ENCODE measurements at places on chromosomes 16 and 17. TPM values are rescaled to one million over a fixed set of nuclear protein-coding genes. Genes with fewer than 3 reads are reported as not detected.
A peak's percentile ranks its signal among the peaks of the same experiment; 100 is the strongest.

GRCh38 chr17:68863091-68863652, 92.0 kb downstream of the ABCA8 start:
- DNase-seq: no peak

DNA sequence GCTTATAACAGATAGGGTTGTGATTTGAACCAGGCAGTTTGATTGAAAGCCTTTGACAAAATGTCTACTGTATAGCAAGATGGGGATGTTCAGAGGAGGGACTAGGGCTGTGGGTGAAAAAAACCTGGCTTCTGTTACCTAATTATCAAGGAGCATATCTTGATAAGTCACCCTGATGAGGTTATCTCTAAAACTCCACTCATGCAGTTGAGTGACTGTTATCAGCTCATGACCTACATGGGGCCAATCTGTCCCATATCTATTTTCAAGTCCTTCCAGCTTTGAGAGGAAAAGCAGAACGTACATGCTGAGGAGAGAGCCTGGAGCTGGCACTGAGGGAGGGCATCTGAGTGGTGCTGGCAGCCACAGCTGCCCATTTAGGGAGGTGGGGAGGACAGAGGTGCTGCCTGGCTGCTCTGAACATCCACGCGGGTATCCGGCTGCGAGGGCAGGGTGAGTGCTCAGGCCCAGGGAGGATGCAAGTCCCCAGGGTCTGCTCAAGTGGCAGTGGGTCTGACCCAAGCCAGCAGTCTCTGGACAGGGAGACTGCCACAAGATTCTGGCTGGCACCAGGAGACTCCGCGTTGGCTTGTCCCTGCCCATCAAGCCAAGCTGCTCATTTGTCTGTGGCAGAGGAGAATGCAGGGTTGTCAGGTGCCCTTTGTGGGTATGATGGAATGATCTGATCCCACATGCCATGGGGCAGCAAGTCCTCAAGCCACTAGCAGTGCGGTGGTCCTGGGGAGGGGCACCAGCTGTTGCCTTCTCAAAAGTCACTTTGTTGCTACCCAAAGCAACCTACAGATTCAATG, 29.2 kb downstream of the ATPAF2 start:
- DNase-seq: no peak

DNA sequence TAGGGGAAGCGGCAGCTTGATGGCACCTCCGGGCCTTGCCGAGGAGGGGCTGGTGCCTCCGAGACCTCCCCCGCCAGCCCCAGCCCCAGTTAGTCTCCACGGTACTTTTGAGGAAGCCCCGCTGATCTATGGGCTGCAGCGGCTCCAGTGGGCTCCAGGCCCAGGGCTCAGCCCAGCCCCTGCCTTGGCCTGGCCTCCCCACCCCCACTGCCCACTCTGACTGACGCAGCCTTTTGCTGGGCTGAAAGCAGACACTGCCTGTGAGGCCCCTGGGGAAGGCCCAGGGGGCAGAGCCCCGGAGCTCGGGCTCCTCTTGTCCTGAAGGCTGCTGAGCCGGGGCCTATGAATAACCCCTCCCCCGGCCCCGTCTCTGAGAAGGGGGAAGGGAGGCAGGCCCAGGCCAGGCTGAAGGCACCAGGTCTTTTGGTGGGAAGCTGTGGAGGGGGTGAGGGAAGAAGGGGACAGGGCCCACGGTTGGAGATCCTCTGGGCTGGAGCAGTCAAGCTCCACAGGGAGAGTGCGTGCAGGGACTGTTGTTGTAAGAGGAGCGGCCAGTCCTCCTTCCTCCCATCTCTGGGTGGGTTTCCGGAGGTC, 7.5 kb upstream of the SMTNL2 start:
- no peak for DNase-seq

DNA sequence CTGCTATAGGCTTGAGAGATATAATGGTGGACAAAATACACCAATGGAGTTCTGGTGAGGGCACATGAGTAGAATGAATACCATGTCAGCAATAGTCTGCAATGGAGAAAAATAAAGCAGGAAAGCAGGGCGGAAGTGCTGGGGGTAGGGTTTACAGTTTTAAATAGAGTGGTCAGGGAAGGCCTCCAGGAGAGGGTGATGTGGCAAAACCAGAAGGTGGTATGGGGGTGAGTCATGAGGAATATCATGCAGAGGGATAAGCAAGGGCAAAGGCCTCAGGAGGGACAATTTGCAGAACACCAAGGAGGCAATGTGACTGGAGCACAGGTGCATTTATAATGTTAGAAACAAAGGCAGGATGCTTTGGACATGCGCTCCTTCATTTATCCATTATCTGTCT, 102.0 kb downstream of the ITFG1 start:
- no peak for DNase-seq

DNA sequence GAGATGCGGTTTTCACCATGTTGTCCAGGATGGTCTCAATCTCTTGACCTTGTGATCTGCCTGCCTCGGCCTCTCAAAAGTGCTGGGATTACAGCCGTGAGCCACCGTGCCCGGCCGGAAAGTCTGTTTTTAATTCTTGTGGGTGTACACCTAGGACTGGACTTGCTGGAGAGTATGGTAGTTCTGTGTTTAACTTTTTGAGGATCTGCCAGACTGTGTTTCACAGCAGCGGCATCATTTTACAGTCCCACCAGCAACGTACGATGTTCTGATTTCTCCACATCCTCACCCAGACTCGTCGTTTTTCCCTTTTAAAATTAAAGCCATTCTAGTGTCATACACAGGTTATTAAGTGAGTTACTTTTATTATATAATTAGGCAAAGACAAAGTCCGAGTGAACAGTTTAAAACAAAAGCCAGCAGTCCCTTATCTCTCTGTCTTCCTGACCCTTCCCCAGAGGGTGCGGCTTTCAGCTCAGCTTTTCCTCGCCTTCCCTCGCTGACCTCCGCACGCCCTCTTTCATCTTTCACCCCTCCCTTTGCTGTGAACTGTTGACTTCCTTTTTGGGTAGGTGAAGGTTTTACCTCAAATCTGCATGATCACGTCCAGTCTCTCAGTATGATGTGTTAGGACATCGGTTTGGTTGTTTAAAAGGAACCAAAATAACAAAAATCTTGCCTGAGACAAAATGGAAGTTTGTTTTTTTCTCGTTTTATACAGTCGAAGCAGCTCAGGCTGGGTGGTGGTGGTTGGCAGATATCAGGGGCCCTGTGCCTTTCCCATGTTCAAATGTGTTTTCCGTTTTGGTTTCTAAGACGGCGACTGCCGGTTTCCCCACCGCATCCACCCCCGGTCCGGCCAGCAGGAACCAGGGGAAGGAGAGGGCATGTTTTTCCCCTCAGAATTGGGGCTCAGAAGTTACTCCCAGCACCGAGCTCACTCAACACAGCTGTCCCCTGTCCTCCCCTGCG, 18.0 kb downstream of the FAM234A start:
- no peak for DNase-seq

DNA sequence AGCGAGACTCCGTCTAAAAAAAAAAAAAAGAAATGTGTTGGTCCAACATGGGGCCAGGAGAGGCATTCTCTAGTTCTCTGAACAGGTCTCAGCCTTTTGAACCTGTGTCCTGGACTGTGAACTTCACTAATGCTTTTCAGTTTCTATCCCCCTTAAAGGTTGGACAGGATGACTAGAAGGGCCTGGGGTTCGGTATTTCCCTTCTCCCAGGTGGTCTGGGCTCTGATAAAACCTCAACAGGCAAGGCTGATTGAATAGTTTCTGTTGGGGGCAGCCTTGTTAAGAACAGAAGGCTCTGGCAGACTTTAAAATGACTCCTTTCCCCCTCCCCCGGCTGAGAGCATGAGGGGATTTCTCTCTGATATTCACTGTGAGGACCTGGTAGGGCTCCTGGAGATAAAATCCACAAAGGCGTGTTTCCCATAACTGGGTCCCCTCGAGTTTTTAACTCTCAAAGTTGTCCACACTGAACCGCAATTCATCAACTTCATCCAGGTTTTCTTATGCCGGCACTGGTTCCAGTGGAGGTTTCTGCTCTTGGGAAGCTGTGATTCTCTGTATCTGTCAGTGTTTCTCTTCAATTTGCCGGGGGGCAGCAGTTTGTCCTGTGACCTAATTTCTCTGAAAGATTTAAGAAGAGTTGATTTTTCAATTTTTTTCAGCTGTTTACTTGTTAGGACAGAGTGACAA, 91.3 kb downstream of the METRNL start:
- DNase-seq: no peak

Gene UNC45B
- polyA plus RNA-seq: 0.27 TPM

DNA sequence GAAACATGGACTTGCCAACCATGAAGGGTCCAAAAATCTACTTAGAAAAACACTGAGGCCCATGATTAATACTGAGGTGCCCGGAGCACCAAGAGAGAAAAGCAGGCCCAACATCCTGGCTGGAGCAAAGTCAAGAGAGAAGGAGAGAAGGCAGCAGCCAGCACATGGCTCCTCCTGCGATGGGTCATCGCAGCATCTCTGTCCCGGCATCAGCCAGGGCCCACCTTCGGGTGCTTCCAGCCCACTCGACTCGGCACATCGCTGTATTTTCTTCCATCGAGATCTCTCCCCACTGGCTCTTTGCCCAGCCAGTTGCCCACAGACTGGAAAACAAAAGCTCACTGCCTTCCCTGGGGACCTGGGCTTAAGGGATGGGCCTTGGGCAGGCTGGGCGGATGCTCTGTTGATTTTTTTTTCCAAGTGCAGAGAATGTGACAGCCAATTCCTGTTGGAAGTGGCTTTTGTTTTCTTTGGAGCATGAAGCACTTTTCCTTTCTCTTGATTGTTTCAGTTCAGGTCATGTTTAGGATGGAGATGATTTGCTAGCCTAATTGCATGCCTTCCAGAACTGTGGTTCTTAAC, 58.1 kb downstream of the CYB5B start:
- peak; percentile 55 for DNase-seq

Gene KCNJ18
- polyA plus RNA-seq: not detected

Gene USP31
- 5.4 TPM for polyA plus RNA-seq

DNA sequence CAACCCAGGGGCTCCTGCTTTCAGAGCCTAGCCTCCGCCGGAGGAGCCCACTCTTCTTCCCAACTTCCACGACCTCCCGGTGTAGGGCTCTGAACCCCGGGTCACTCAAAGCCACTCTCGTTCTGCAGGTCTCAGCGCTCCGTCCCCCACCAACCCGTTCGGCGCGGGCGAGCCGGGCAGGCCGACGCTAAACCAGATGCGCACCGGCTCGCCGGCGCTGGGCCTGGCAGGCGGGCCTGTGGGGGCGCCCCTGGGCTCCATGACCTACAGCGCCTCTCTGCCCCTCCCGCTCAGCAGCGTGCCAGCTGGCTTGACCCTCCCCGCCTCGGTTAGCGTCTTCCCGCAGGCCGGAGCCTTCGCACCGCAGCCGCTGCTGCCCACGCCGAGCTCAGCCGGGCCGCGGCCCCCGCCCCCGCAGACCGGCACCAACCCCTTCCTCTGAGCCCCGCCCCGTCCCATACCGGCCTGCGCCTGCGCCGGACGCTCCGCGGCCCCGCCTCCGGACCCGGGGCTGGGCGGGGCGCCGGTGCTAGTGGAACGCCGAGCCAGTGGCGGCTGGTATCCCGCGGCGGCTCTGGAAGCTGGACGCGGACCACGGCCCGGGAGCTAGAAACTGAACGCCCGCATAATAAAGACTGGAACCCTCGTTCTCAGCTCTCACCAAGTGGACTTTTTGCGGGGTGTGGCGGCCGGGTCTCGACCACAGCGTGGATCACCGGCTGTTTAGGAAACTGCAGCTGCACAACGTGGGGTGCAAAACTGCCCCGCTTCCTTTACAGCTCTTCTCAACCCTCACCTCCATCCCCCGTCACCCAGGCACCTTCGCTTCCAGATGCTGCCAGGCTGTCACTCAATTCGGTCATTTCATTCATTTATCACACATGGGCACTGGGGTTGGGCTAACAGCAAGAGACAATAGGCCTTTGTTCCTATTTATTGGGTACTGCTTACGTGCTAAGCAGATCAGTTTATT, 5.0 kb upstream of the SPATA20 start:
- no peak for DNase-seq

DNA sequence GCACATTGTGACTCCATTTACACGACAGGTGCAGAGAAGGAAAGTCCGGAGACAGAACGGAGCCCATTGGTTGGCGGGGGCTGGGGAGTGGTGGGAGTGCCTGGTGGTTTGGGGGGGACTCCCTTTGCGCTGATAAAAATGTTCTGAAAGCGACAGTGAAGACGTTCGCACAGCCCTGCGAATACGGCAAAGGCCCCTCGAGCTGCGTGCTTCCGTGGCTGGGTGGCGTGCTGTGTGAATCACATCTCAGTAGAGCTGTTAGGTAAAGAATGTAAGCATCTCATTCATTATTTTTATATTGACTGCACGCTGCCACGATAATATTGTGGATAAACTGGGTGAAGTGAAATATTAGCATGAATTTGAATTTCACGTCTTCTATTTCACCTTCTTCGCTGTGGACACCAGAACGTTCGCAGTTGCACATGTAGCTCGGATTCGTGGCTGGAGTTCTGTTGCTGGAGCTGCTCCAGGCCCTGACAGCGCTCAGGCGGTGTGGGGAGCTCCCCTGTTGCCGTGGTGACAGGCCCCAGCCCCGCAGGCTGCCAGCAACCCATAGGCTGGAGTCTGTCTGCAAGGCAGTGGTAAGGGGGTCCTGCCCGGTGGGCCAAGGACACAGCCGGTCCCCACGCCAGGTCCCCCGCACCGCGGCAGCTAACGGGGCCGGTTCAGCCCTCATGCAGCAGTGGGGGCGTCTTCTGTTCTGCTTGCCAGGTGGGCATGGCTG, 44.6 kb downstream of the SOX8 start:
- no peak for DNase-seq

Gene NSRP1
- 32.3 TPM for polyA plus RNA-seq

GRCh38 chr17:80769936-80770625, 221.6 kb upstream of the CHMP6 start:
- no peak for DNase-seq

DNA sequence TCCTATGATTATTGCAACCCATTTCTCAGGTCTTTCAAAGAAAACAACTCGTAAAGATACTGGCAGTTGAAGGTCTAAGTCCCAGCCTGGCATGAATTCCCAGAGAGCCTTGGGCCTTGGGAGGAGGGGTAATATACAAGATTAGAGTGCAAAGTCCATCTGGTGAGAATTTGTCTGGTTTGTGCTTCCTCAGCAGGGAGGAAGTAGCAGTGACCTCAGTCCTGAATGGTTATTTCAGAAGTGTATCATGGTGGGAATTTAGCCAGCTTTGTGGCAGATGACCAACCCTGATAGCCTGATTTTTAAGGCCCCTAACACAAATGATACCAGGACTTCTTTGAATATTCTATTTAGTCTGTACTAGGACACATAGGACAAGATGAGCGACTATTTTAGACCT, 151.2 kb upstream of the TBX2 start:
- DNase-seq: no peak

DNA sequence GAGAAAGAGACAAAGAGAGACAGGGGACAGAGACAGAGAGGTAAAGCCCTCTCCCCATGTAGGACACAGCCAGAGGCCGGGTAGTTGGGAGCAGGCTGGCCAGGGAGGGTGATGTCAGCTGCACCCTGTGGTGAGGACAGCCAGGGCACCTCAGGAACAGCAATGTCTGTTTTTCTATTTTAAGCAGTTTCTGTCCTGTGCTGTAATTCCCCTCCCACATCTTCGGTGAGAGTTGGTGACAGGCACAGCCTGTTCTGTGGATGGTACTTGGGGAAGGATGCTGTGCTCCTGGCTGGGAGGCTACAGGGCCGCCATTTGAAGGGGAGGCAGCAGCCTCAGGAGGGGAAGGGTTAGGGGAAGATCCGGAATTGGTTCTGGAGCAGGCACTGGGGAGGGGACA, 163.5 kb downstream of the SDK2 start:
- no peak for DNase-seq

All from left renal pelvis (tissue), 4 donors.